Kidney (tissue), 22 donors: ENCODE measurements at places on chromosomes 7 and 10. TPM values are rescaled to one million over a fixed set of nuclear protein-coding genes. Genes with fewer than 3 reads are reported as not detected.

- DNase-seq = no peak
These were observed 19.9 kb upstream of the MAP3K8 start for GRCh38 chr10:30413996-30414576.

DNA sequence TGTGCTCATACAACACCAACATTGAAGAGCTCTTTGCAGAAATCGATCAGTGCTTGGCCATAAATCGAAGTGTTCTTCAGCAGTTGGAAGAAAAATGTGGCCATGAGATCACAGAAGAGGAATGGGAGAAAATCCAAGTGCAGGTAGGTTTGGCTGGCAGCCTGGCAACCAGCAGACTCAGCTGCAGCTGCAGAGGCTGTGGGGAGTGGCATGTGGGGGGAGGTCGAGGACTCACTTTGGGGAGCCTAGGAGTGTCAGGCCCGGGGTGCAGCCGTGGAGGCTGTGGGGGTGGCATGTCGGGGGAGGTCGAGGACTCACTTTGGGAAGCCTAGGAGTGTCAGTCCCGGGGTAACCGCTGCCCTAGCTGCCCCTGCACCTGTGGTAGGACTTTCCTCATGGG lies 35.1 kb downstream of the RNF32 start:
- no peak for DNase-seq

GRCh38 chr7:39734633-39735004 lies 111.2 kb downstream of the RALA start:
- no peak for DNase-seq

GRCh38 chr10:112842832-112843360 lies 107.2 kb upstream of the TCF7L2 start:
- DNase-seq = peak; percentile 80

GRCh38 chr7:33832271-33832721 lies 73.0 kb upstream of the BMPER start:
- DNase-seq = no peak

LRRC18 gene
- polyA plus RNA-seq = not detected

GRCh38 chr7:32533276-32534029 lies 38.2 kb downstream of the AVL9 start:
- peak; percentile 4 for DNase-seq

- DNase-seq = no peak
These were observed 457.3 kb upstream of the SEMA3A start for GRCh38 chr7:84651876-84652275.

DNA sequence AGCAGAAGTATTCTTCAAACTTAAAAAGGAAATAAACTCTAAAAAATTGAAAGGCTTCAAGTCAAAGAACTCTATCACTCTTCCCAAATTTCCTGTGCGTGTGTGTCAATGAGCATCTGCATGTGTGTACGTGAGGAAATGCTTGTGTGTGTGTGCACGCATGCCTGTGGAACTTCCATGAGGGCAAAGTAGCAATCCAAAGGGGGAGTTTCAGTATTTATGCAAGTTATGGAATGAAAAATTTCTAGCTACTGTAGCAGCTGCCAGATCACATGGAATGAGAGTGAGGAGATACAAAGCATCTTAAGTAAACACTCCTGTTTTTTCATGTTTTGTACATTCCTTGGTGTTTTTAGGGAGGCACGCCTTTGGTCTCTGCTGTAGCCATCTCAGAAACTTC lies 152.6 kb downstream of the RAPGEF5 start:
- DNase-seq = no peak

CYP2C19 gene
- polyA plus RNA-seq = not detected

- no peak for DNase-seq
These were observed 385.3 kb upstream of the ADARB2 start for GRCh38 chr10:2122431-2123124.

ACTL6B gene
- polyA plus RNA-seq = not detected

OR2A14 gene
- polyA plus RNA-seq = not detected

FKBP6 gene
- not detected for polyA plus RNA-seq

HOXA9 gene
- 36.7 TPM for polyA plus RNA-seq

DNA sequence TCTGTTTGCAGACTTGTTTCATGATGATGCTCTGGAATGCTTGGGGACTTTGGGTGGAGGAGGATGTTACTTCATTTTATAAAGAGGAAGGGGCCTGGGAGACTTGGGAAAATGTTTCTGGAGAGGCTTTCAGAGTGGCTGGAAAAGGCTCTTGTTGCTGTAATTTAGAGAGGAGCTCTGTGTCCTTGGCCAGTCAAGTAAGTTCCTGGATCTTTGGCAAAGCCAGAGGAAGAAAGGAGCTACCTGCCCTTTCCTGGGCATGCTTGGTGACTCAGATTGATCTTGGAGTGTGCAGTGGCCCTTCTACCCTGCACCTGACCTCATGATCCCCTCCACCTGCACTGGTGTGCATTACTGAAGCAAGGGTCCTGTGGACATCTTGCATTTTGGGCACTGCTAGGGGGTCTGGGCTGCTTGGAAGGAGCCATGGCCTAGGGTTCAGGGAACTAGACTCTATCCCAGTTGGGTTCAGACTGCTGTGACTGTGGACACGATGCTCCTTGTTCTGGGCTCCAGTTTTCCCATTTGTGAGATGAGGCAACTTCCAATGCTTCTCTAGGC lies 56.1 kb downstream of the ADCYAP1R1 start:
- no peak for DNase-seq

GRCh38 chr7:90672210-90672609 lies 76.1 kb downstream of the CDK14 start:
- no peak for DNase-seq

GRCh38 chr10:15558136-15558535 lies 161.6 kb downstream of the ITGA8 start:
- peak; percentile 12 for DNase-seq

SPDYE11 gene
- not detected for polyA plus RNA-seq

ABCC2 gene
- polyA plus RNA-seq = 15.4 TPM

DNA sequence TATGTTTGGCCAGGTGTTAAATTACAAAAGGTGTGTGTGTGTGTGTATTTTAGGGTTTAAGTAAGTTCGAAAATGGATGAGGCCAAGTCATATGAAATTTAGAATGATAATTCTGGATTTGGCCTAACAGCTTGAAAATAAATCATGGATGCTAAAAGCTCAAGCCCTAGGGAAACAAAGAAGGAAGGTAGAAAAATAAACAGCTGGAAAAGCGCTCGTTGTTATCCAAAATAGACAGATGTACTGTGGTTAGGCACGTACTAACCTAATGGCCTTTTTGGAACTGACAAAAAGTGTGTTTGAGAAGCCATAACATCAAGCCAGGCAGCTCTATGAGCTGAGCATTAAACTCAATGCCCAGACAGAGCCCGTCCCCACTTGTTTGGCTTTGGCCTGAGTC lies 17.5 kb upstream of the PALS2 start:
- no peak for DNase-seq

NKX1-2 gene
- not detected for polyA plus RNA-seq

GRCh38 chr7:45146531-45147379 lies 10.8 kb upstream of the RAMP3 start:
- no peak for DNase-seq

DNA sequence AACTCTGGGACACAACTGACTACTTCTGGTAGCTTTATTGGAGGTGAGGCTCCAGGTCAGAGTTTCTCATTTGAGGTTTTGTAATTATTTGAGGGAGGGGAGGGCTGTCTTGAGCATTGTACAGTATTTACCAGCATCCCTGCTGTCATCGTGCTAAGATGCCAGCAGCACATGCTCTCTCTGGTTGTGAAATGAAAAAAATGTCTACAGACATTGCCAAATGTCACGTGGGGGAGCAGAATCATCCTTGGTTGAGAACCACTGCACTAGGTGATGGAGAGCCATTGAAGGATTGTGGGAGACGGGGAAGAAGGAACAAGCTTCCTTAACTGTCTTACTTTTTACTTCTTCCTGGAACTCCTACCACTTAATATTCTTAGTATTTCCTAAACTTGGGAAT lies 5.0 kb downstream of the SEPTIN7 start:
- no peak for DNase-seq
